Fibroblast of skin of abdomen (primary cell): ENCODE measurements at places on chromosomes 7 and 10.

GRCh38 chr10:9301148-9301547, 1246.7 kb downstream of the GATA3 start:
- DNase-seq, result peak; percentile 4

- no peak for DNase-seq
These were observed 175.3 kb upstream of the TMEM229A start for GRCh38 chr7:124208173-124208572.

DNA sequence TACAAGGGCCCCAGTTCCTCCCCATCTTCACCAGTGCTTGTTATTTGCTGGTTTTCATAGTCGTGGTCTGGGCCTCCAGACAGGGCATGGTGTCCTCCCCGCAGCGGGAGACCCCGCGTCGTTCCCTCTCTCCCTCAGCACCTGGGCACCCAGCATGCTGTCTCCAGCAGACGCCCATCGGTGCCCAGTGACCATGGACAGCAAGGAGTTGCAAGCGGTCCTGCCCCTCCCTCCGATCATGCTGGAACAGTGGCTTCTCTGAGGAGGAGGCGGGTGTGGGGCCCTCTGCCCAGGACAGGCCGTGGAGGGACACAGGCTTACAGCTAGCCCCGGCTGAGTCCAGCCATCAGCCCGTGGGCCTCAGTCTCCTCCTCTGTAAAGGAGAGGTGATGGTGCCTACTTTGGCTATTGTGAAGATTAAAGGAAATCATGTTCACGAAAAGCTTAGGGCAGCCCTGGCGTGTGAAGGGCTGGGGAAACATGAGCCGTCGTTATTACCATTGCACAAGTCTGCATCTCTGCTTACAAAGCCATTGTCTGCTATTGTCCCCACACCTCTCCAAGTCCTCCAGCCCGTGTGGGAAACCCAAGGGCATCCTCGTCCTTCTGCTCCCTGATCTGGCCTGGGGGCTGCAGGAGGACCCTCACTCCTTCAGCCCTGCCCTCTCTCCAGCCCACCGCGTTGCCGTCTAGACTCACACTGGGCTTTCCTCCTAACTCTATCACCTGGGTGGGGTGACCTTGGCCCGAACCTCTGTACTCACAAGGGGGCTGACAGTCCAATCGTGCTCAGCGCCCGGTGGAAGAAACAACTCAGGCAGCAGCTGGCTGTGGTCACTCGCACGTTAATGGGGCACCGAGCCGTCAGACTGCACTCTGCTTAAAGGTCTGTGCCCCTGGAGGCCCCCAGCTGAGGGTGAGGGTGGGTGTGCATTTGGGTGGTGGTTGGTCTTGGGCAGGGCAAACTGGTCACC, 29.9 kb downstream of the EN2 start:
- DNase-seq, result no peak

DNA sequence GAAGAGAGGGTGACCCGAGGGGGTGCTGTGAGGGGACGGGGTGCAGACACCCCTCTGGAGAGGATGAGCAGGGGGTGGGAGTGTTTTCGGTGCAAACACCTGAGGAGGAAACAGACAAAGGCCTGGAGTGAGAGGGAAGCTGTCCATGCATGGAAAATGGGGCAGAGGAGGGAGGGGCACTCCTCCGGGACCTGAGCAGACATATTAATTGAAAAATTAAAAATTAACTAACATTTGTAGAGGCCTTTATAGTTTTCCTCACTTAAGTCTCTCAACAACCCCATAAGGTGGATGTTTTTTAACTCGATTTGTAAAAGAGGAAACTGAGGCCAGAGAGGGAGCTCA, 1.2 kb downstream of the VPS37D start:
- DNase-seq, result no peak

GRCh38 chr7:81926154-81926553, 156.3 kb upstream of the HGF start:
- DNase-seq, result peak; percentile 48

- DNase-seq, result no peak
These were observed 36.2 kb upstream of the PPIF start for GRCh38 chr10:79310911-79311573.

GRCh38 chr10:117994771-117995170, 52.0 kb downstream of the RAB11FIP2 start:
- DNase-seq, result no peak

DNA sequence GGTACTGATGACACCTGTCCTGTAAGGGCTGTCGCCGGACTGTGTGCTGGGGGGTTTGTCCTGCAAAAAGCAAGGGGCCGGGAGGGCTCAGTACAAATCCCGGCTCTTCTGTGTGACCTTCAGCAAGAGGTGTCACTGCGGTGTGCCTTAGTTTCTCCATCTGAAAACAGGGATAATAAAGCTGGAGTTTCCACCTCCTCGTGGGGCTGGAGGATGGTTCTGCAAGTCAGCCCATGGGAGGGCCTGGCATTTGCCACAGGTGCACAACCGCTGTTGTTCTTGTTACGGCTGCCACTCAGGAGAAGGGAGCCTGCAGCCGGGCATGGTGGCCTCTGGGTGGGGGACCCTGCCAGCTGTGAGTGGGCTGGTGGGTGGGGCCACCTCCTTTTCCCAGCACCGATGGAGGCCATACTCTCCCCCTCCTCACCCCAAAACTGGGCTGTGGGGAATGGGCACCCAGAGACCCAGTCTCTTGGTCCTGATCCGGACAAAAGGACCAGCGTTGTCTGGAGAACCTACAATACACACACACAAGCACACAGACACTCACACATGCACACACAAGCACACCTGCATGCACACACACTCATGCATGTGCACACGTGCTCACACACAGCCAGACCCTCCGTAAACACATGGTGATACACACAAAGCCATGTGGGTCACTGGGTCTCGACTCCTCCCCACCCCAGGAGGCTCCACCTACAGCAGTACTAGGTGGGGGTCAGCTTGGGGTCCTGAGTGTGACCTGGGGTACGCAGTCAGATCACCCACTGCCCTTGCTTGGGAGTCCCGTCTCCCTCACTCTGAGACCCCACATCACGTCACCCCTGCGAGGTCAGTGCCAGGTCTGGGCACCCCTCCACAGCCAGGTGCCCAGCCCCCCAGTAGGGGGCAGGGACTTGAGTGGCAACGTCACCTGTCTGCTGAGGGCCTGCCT, 34.1 kb downstream of the ELFN1 start:
- no peak for DNase-seq

GRCh38 chr10:108014902-108015177, 850.3 kb upstream of the SORCS1 start:
- DNase-seq, result no peak

DNA sequence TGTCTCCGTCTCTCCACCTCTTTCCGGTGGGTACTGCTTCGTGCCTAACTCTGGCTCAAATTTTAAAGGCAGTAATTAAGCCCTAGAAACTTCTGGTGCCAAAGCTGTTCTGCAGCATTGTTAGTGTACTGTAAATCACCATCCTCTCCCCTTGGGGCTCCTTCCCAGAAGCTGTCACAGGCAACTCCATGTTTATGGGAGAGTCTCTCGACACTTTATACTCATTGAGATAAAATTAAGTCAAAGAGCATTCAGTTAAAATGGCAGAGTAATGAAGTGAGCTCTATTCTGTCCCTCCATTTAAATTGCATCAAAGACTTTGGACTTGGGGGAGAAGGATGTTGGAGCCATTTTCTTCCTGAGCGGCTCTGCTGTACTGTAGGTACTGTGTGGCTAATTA, 274.8 kb downstream of the SFMBT2 start:
- no peak for DNase-seq

DNA sequence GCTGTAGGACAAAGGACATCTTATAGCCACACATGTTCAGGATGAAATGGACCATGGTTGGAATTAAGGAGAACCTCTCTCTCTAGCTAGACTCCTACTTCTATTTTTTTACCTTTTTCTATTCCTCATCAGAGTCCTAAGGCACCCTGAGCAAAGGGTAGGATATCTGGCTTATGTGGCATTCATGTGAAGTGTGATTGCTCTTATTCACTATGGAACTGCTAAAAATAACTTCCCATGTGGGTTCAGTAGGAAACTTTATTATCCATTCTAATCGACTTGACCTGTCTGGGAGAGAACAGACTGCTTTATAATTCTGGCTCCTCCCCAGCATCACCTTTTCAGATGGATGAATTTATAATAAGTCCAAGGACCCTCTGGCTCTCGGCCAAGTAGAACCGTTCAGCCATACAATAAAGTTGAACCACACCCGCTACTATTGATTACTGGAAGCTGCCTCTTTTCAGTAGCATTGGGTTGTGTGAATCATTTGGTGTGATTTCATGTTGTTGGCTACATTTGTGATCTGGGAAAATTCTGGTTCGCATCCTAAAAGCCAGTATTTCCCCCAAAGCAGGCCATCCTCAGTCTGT, 117.5 kb downstream of the NRF1 start:
- DNase-seq, result no peak

DNA sequence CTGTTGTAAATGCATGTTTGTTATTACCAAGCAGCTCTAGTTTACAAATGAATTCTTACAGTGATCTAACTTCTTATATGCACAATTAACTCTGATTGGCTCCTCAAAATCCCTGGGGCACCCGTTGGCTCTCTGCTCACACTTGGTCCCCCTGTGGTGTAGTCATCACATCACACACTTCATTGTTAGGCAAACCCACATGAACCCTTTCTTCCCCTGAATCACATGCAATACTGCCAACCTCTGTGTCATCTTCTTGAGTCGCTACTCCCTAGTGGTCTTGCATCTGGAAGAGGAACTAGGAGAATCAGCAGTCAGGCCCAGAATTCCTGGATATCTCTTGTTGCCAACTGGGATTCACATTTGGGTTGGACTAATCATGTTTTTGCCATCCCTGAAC, 73.1 kb downstream of the CD36 start:
- peak; percentile 57 for DNase-seq

DNA sequence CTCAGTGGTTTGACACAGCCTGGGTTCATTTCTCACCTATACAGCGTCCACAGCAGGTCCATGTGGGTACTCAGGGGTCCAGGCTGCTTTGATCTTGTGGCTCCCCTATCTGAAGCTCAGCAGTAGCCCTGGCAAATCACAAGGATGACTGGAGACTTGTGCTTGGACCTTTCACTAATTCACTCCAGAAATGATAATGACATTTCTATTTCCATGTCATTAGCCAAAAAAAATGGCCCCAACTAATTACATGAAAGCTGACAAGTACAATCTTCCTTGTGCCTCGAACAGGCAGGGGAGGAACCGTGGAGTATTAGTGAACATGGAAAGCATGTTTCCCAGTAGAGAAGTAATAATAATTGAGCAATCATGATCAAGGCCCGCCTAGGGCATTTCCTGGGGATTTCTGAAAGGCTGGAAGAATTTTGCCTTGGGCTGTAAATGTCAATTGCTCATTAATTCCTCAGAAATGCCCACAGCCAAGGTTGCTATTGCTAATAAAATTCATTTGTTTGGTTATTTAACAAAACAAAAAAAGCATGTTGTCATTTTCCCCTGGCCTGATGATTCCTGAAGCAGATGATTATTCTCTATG, 586.1 kb downstream of the SDK1 start:
- no peak for DNase-seq

DNA sequence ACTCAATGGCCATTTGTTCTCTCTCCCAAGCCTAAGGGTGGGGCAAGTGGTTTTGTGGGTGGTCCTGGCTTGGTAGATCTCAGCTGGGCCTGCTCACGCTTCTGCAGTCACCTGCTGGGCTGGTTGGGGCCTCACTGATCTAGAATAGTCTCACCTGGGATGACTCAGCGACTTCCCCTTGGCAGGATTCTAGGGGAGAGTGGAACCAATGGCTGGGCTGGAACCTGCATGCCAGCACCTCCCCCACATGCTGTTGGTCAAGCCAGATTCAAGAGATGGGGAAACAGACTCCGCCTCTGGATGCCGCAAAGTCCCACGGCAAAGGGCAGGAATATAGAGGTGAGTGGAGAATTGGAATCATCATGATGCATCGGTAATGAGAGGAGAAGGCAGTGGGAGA, 292.9 kb upstream of the NPVF start:
- DNase-seq, result no peak

GRCh38 chr7:27547401-27547800, 115.3 kb downstream of the HIBADH start:
- peak; percentile 53 for DNase-seq

DNA sequence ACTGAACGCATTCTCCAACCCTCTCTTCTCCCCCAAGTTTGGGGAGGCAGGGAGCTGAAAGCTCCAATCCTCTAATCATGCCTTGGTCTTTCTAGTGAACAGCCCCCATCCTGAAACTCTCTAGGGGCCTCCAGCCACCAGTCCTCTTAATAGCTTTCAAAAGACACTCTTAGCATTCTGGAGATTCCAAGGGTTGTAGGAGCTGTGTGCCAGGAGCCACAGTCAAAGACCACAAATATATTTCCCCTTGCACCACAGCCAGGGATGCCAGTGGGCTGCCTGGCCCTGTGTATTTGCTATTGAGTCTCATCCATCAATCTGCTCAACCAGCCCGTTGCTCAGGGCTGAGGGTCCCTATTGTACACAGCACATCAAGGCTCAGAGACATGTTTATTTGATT, 18.5 kb upstream of the MLXIPL start:
- no peak for DNase-seq

DNA sequence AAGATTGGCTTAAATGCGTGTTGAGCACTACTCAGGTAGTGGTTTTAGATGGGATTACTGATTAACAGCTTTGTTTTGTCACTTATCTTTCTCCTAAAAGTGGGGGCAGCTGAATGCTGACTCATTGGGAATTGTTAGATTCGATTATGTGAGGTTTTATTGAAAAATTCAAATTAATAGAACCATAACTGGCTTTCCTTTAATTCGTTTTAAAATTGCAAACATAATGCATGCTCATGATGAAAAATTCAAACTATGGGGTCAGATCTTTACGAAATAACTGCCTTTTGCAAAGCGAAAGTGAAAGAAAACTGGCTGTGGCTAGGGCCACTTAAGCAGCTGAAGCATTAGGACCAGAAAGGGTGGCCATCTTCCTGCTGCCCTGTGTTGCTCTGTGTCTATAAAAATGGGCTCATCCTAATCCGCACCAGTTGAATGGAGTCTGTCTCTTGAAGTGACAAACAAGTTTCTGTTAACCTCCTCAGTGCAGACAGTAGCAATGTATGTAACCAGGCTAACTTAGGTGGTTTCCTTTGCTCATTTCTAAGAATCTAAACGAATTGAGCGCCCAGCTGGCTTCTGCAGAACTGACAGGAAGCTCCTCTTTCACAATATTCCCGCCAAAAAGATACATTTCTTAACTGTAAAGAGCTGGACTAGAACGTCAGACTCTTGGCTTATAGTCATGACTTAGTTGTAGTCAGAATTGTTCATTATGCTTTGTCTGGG, 27.8 kb downstream of the DENND10 start:
- DNase-seq, result no peak

- DNase-seq, result no peak
These were observed 255.0 kb downstream of the RPS24 start for GRCh38 chr10:78288663-78289062.

GRCh38 chr10:114516356-114516755, 112.1 kb upstream of the AFAP1L2 start:
- no peak for DNase-seq

- peak; percentile 65 for DNase-seq
These were observed 26.7 kb downstream of the TMEM273 start for GRCh38 chr10:49161411-49161997.

DNA sequence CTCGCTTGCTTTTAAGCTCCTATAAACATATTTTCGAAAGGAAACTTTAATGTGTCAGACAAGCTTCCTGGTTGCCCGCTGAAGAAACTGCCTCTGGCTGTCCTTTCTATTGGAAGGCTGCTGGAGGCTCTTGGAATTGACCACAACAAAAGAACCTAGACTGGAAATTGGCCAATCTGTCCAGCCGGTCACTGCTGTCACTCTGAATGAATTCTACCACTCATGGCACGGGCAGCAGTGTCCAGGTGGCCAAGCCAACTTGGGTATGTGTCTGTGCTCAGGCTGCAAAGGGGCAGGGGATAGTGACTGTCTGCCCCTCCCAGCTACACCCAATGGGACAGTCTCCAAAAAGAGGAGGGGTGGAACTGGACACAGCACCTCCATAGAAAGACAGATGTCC, 57.6 kb downstream of the CDH23 start:
- no peak for DNase-seq

- no peak for DNase-seq
These were observed 349.6 kb downstream of the CDC14C start for GRCh38 chr7:49273897-49274296.
